Activated naive CD8-positive, alpha-beta T cell treated with anti-CD3 and anti-CD28 coated beads, Interleukin-2, amount 10 ng/mL, durations not matched to agents 7 days and 5 days (primary cell): ENCODE measurements at places on chromosomes 1 and 21. TPM values are rescaled to one million over a fixed set of nuclear protein-coding genes. Genes with fewer than 3 reads are reported as not detected.
A peak's percentile ranks its signal among the peaks of the same experiment; 100 is the strongest.

The FCRL3 gene
- 13.0 TPM for total RNA-seq

The TMEM269 gene
- total RNA-seq: 0.22 TPM

The GABPB2 gene
- 32.9 TPM for total RNA-seq

The CRYAA gene
- not detected for total RNA-seq

The ITGB2 gene
- total RNA-seq: 416 TPM

The KMO gene
- not detected for total RNA-seq

The ZBTB7B gene
- 41.4 TPM for total RNA-seq

The SLFNL1 gene
- 0.55 TPM for total RNA-seq

The LCE1B gene
- total RNA-seq: not detected

The GPR157 gene
- 3.3 TPM for total RNA-seq

The LCE3E gene
- total RNA-seq: not detected

The GBP7 gene
- 0.11 TPM for total RNA-seq

The PLPPR4 gene
- total RNA-seq: not detected

The TRIM58 gene
- total RNA-seq: 0.08 TPM

DNA sequence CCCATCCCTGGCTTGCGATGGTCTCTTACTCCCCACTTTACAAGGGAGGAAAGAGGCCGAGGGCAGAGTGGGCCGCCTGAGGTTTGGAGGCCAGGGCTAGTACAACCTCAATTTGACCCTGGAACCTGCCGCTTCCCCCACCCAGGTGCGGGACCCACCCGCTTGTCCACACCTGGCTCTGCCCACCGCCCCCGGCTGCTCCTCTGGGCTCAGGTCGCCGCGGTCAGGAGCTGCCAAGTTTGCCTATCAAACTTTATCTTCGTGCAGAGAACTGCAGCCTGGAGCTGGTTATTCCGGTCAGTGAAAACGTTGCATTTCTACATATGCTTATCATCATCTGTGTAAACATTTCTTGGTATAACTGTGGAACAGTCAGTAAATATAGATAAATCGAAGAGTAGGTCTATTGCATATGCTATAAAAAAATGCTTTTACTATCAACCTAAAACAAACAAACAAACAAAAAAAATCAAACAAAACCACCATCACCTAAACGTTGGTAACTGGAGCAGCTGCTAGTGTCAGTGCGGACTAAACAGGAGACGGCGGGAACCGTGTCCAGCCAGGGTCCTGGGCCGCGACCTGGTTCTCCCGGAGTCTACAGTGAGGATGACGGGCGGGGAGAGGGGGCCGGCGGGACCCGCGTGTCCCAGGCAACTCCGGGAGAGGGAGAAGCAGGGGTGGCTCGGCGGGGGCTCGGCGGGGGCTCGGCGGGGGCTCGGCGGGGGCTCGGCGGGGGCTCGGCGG lies 906 bp upstream of the ADARB1 start:
- no peak for DNase-seq
- no peaks in the 10 kb centered on the region for H3K27me3 ChIP-seq
- H3K27ac ChIP-seq: peak overlapping the region; percentile 86

GRCh38 chr1:155022927-155023236 lies 10.7 kb downstream of the DCST2 start:
- H3K27ac ChIP-seq: no peak overlapping the region
- DNase-seq: no peak
- peaks cover 6% of the 10 kb centered on the region for H3K4me1 ChIP-seq

- H3K4me3 ChIP-seq: peak overlapping the region; percentile 34
- peak overlapping the region; percentile 52 for H3K27ac ChIP-seq
- no peak for DNase-seq
Observed at GRCh38 chr1:172399756-172400721, 20.4 kb upstream of the C1orf105 start.

GRCh38 chr1:119336848-119337247 lies 31.7 kb upstream of the HAO2 start:
- H3K27me3 ChIP-seq: peaks cover 25% of the 10 kb centered on the region
- no peaks in the 10 kb centered on the region for H3K36me3 ChIP-seq
- no peak overlapping the region for H3K27ac ChIP-seq
- no peak overlapping the region for H3K4me3 ChIP-seq

DNA sequence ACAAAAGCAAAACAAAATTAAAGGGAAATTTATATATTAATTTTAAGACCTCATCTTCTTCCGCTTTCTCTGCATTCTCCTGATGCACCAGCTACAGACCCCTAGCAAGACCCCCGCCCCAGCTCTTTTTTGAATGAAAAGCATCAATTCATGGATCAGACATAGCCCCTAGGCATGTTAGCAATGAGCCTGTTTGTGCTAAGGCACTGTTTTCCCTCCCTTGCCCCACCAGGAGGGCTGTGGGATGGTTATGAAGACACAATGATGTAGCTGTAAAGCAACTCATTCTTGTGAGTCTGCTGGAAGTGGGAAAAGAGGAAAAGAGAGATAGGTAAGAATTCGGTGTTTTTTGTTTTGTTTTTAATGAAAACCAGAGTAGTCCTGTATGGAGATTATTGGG lies 88.5 kb upstream of the ZBTB18 start:
- H3K36me3 ChIP-seq: no peaks in the 10 kb centered on the region
- no peaks in the 10 kb centered on the region for H3K4me1 ChIP-seq
- no peak overlapping the region for H3K4me3 ChIP-seq
- no peaks in the 10 kb centered on the region for H3K27me3 ChIP-seq
- no peak overlapping the region for H3K27ac ChIP-seq

DNA sequence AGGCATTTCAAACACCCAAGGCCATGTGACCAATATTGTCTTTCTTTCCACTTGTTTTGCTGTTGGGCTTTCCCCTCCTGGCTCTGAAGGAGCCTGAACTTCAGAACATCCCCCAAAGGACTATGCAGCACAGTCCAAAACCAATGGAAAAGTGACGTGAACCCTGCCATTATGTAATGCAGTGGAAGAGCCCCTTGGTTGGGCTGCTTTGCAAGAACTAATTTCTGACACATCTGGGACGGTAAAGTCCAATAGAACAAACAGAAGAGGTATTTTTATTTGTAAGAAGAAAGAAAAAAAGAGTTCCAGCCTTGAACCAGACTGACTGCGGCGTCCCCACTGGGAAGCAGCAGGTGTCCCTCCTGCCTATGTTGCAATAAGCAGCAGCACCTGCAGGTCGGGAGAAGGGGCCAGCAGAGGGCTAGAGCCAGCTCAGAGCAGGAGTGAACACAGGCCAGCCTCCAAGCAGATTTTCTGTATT lies 116.7 kb downstream of the CDC7 start:
- no peak overlapping the region for H3K27ac ChIP-seq
- no peak for DNase-seq
- H3K36me3 ChIP-seq: peaks cover 4% of the 10 kb centered on the region
- peaks cover 26% of the 10 kb centered on the region for H3K27me3 ChIP-seq

GRCh38 chr21:29403922-29404538 lies 105.3 kb downstream of the BACH1 start:
- no peak overlapping the region for H3K27ac ChIP-seq

GRCh38 chr1:103469801-103470200 lies 55.7 kb upstream of the RNPC3 start:
- no peaks in the 10 kb centered on the region for H3K4me1 ChIP-seq
- H3K36me3 ChIP-seq: no peaks in the 10 kb centered on the region
- H3K27me3 ChIP-seq: no peaks in the 10 kb centered on the region
- no peak overlapping the region for H3K27ac ChIP-seq

DNA sequence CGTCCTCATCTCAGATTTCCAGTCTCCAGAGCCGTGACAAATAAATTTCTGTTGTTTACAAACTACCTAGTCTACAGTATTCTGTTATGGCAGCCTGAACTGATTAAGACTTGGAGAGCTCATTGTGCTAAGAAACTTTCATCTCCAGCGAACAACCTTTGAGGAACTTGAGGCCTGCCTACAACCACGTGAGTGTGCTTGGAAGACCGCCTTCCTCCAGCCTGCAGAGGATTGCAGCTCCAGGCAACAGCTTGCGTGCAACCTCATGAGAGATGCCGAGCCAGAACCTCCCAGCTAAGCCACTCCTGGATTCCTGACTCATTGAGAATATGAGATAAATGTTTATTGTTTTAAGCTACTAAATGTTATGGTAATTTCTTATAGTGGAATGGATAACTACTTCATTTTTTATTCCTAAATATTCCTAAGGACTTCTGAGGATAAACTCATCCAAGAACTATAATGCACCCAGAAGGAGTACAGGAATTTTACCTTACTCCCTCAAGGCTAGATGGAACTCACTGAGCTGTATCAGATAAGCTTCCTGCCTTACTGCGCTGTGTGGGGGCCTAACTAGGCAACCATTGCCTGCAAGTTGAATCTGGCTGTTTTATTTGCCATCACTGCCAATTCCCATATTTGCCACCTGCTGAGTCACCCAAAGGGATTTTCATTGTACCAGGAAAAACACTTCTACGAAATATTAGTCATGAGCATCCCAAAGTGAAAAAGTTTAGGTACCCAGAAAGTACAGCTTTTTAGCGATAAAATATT lies 17.6 kb downstream of the FAM177B start:
- H3K27me3 ChIP-seq: peaks cover 18% of the 10 kb centered on the region
- DNase-seq: no peak
- no peak overlapping the region for H3K27ac ChIP-seq
- no peaks in the 10 kb centered on the region for H3K4me1 ChIP-seq

DNA sequence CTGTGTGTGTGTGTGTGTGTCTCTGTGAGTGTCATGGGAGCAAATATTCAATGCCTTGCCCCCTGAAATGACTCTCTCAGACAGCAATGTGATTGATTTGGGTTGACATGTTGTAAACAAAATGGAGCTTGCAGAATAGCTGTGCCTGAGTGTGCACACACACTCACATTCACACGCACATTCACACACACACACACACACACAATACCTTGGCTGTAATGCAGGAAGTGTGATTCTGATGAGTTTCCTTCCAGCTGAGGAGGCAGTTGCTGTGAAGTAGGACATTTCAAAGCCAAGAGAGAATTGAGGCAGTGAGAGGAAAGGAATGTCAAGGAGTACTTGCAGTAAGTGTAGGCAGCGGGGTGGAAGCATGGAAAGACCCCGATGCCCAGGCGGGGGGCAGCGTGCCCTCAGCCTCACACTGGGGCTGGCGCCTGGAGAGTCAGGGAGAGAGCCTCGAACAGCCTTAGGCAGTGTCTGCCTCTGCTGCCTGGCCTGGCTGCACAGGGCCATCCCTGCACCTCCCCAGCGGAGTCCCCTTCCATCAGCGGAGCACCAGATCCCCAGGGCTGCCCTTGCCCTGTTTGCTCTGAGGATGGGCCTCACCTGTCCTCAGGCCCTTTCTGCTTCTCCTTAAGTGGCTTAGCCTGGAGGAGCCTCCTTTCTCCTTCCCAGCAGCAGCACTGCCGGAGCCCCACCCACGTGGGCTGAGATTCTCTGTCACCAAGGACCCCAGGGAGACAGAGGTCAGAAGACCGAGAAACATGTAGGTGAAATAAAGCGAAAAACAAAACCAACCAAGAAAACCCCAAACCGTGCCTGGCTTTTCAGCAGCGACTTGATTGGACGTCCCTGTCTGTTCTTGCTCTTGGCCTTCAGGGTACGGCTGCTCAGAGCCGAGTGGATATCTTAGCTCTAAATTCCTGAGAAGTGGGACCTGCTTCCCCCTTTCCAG lies 9.2 kb downstream of the VASH2 start:
- H3K27ac ChIP-seq: no peak overlapping the region
- no peaks in the 10 kb centered on the region for H3K36me3 ChIP-seq
- DNase-seq: no peak
- H3K27me3 ChIP-seq: peaks cover 33% of the 10 kb centered on the region

- no peak overlapping the region for H3K4me3 ChIP-seq
- no peaks in the 10 kb centered on the region for H3K4me1 ChIP-seq
- no peaks in the 10 kb centered on the region for H3K27me3 ChIP-seq
- H3K27ac ChIP-seq: no peak overlapping the region
Observed at GRCh38 chr21:25161571-25161970, 445.7 kb downstream of the MRPL39 start.

GRCh38 chr1:78101514-78101913 lies 55.7 kb downstream of the GIPC2 start:
- no peak for DNase-seq
- H3K4me1 ChIP-seq: no peaks in the 10 kb centered on the region
- H3K27me3 ChIP-seq: peaks cover 6% of the 10 kb centered on the region

DNA sequence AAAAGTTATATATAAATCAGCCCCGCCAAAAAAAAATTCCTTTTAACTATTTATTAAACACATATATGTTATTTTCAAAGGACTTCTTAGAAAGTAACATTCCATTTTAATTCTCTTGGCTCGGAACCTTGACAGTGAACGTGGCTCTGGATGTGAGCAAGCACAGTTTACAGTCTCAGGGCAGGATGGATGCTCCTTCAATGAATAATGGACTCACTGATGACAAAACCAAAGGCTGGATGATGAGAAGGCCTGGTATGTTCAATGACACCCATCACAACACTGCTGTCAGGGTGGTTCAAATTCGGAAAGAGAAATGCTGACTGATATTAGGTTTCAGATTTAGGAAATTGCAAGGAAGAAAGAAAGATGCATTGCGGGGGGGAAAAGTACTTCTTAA lies 148.8 kb downstream of the SIPA1L2 start:
- H3K4me3 ChIP-seq: no peak overlapping the region
- H3K27ac ChIP-seq: no peak overlapping the region
- peaks cover 21% of the 10 kb centered on the region for H3K27me3 ChIP-seq
- H3K36me3 ChIP-seq: no peaks in the 10 kb centered on the region
- DNase-seq: no peak

- DNase-seq: no peak
- H3K27me3 ChIP-seq: peaks cover 2% of the 10 kb centered on the region
- no peak overlapping the region for H3K4me3 ChIP-seq
- H3K27ac ChIP-seq: no peak overlapping the region
- no peaks in the 10 kb centered on the region for H3K4me1 ChIP-seq
Observed at GRCh38 chr1:78236716-78237115, 190.9 kb downstream of the GIPC2 start.

GRCh38 chr1:19311503-19311930 lies 427 bp downstream of the AKR7A2 start:
- H3K27me3 ChIP-seq: no peaks in the 10 kb centered on the region
- no peak for DNase-seq
- H3K36me3 ChIP-seq: peaks cover 8% of the 10 kb centered on the region
- H3K4me1 ChIP-seq: peaks cover 38% of the 10 kb centered on the region
- peak overlapping the region; percentile 95 for H3K4me3 ChIP-seq

GRCh38 chr1:92970990-92971689 lies 9.9 kb upstream of the DIPK1A start:
- no peaks in the 10 kb centered on the region for H3K27me3 ChIP-seq
- H3K4me1 ChIP-seq: peaks cover 39% of the 10 kb centered on the region
- DNase-seq: no peak
- H3K27ac ChIP-seq: no peak overlapping the region
- H3K36me3 ChIP-seq: peaks cover 3% of the 10 kb centered on the region

DNA sequence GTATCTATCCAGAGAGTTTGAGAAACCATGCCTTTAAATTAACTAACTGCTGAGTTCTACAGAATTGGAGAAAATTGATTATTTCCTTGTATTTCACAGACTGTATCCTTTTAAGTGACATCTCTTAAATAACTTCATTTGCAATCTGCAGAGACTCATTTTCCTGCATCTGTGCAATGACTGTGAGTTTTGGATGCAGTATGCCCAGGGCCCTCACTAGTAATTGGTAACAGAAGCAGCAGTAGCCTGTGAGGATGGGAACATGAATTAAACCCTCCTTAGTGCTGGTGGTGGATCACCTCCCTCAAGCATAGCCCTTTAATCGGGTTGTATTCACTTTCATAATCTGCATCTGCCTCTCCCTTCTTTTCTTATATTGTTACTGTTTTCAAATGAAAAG lies 21.7 kb upstream of the SH3D21 start:
- peaks cover 31% of the 10 kb centered on the region for H3K36me3 ChIP-seq
- peaks cover 19% of the 10 kb centered on the region for H3K4me1 ChIP-seq
- no peak overlapping the region for H3K27ac ChIP-seq
- DNase-seq: no peak
- no peak overlapping the region for H3K4me3 ChIP-seq
- no peaks in the 10 kb centered on the region for H3K27me3 ChIP-seq
